ENCODE measurements at places on chromosomes 3 and 15.

DNA sequence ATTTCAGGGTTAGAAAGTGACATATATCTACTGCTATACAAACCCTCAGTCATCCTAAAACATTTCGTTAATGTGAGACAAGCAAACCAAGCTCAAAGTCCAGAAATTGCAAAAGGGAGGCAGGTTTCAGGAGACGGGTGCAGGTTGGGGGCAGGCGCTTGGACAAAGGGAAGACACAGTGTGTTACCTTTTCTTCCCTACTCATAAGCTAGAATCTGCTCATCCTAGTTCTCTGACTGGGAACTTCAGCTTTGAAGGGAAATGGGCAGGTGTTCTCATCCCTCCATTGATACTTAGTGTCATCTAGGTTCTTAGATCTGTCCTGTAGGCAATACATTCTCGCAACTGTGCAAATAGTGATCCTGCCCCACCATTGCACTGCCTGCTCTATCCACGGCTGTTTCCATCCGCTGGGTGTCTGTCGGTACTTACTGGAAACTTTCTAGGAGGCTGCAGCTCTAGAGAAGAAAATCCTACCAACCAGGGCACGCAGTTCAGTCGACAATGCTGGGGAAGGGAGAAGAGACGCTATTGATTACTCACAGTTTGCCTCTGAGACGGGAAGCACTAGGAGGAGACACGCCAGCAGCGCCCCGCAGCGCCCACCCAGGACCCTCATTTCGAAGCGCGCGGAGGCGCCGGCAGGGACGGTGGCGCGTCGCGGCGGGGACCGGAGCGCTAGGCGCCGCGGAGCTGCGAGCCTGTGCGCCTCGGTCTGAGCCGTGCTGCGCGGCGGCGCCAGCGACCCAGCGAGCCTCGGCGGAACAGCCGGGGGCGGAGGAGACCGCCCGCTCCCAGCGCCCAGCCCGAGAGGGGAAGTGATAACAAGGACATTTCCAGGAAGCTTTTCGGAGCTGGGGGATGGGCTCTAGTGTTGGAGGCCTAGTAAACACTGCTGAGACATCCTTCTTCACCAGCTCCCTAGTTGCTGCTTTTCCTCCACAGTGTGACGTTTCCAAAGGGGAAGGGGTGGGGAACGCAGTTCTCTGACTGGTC lies at the start of gene PROS1:
TSS of gene PROS1 (minus strand) at position 766 of the 996 bp plus-strand sequence. CDS start at position 619, 147 bp downstream.
- DNase-seq = peak; percentile 61

DNA sequence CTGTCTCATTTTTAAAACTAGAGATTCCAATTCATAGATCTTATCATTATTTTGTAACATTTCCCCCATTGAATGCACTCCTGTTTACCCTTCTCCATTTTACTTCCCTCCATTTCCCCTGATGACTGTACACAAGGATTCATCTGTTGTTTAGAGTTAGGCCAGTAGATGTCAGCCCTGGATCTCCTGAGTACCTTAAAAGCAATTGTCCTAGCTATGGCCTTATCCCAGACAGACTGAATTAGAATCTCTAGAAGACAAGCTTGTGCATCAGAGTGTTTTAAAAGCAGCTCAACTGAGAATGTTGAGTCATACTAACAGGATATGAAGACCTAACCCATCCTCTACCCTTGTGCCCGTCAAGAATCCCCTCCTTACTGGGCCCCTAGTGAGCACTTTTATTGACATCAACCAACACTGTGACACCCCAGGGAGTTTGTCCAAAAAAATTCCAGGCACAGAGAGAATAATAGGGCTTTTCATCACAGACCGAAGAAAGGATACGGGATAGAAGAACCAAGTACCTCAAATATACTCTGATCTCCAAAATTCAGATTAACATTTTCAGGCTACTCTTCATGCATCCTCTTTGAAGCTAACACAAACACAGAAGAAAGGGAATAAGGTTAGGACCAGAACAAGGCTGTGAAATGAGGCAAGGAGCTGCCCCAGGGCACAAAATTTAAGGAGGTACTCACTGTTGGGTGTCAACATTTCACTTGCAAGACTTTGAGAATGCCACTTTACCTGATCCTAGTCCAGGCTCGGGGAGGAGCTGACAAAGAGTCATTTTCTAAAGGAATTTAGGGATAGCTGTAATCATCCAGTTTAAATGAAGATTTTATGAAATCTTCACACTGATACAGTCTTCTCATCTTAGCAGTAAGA lies 17.1 kb downstream of the ZBED2 start:
- no peak for DNase-seq

GRCh38 chr15:90970274-90970673 lies 15.6 kb downstream of the RCCD1 start:
- no peak for DNase-seq

DNA sequence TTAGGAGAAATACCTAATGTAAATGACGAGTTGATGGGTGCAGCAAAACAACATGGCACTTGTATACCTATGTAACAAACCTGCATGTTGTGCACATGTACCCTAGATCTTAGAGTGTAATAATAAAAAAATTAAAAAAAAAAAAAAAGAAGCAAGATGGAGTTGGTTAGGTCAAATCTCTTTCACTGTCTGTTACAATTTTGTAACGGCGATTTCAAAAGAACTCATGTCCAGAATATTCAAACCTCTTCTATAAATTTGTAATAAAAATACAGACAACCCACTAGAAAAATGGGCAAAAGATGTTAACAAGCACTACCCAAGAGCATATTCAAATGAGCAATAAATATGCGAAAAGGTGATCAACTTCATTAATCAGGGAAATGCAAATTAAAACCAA lies 5.1 kb upstream of the MTMR14 start:
- no peak for DNase-seq

GRCh38 chr3:45659661-45660566 lies 29.3 kb upstream of the SACM1L start:
- peak; percentile 59 for DNase-seq

GRCh38 chr3:24033818-24034217 lies 88.7 kb downstream of the NR1D2 start:
- no peak for DNase-seq

DNA sequence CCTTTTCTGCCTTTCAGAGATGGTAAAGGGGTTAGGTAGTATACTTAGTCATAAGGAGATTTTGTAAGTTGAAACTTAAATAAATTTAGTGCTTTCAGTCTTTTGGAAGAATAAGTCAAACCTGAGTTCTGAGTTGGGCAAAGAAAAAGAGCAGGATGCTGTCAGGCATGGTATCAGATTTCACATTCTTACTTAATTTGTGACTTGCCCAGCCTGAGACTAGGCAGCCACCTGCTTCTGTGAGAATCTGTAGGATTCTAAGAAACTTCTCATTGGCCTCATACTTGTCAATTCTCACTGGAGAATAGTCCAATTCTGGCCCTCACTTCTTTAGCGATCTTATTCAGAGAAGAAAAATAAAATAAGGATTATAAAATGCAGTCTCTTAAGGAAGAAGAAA lies 577.5 kb downstream of the DIPK2A start:
- DNase-seq = no peak

DNA sequence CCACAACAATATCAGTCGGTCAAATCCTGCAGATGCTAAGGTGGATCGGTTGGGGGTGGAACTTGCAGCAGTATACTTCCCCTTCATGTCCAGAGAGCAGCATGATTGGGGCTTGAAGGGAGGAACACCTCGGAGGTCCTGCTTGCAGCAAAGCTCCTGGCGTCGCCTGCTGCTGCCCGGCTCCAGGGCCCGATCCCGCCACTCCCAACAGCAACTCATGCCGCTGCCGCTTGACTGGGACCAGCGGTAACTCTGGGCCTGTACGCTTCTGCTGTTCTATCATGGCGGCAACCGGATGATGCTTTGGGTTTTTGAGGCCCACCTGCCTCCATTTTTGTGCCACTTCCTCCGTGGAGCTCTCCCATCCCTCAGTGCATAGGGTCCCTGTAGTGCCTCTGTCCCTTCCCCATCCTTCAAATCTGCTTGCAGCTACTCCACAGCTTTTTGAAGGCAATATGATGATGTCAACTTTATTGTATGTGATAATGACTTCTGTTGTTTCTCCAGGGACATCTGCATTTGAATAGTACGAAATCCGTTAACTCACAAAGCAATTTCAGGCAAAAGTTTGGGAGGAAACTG lies 56.3 kb downstream of the KCNAB1 start:
- no peak for DNase-seq

DNA sequence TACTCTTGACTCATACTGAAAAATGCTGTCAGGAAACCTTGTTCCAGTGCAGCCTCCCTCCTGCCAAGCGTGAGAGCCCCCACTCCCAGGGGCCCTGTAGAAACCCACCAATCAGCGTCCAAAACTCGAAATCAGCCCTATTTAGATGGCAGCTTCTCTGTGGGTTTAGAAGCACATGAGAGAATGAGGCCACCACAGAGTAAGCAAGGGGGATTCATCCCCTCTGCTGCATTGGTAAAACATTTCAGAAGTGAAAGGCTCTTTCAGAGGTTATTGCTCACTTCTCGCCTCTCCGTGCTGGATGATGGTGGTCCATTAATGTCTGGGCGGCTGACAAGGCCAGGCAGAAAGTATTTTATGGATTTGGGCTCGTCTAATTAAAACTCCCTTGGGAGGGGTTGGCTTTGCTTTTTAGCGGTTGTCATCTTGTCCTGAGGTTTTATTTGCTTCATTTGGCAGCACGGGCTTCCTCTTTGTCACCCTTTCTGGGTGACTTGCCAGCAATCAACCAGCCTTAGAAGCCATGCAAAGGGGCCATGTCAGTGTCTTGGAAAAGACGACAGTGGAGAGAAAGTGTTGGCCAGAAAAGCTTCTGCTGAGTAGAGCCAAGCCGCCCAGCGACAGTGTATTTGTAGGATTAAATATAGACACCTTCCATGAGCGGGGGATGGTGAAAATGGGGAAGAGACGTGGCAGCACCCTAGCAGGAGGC lies 145.5 kb downstream of the ATP10A start:
- no peak for DNase-seq

GRCh38 chr15:22796079-22796478 lies 9.6 kb downstream of the NIPA1 start:
- no peak for DNase-seq

GRCh38 chr3:30112902-30113484 lies 493.4 kb upstream of the TGFBR2 start:
- DNase-seq = no peak
